ENCODE measurements at places on chromosomes 4 and X.

DNA sequence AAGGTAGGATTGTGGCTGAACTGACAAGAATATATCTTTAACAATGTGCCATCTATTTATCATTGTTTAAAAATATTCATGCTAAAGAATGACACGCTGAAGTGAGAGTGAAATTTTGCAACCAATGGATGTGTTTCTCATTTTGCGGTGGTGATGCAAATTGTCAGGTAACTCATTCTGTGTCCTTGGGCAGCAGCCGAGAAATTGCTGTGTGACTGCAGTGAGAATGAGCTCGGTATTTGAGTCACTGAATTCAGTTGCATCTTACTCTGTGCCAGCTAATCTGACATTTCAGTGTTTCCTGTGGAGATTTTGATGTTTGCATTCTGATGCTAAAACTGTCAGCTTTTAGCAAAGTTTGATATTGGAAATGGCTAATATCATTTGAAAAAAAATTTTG lies 28.1 kb downstream of the MCUB start:
- no peak for DNase-seq

GRCh38 chr4:148831945-148832344 lies 389.7 kb upstream of the NR3C2 start:
- no peak for DNase-seq

DNA sequence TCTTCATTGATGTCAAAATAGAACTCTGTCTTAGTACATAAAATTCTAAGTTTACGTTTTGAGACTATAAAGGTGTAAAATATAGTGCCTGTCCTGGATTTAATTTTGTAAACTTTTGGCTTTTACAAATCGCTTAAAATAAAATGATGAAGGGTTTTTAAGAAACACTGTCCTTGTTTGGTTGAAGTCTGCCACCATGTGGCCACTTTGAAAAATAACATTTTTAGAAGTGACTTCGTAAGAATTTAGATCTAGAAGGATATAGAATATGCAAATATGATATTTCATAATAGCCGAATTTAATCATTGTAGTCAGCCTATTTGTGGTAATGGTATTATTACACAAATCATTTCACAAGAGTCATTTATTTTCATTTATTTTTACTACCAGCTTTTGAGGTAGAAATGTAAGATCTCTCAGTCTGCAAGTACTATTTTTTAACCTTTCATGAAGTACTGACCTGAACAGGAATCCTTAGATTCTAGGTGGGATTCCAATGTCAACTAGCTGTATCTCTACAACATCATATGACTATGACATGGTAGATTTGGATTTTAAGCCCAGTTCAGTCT lies 31.0 kb upstream of the FAT4 start:
- DNase-seq, result peak; percentile 5

DNA sequence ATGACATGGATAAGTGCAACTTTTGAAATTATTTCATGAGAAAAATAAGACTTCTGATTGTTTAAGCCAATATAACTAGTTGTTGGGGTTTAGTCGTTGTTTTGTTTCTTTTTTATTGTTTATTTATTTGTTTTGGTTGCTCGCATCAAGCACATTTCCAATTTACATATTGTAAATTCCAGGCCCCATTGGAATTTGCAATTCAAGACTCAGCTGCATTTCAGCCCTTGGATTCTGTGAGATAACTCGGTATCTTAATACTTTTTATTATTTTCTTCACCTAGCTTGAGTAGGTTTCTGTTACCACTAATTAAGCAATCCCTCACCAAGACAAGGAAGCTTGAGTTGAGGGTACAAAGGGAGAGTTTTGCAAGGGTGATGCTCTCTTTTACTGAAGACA lies 318.3 kb upstream of the GATB start:
- DNase-seq, result no peak

GRCh38 chr4:24511371-24512063 lies 72.8 kb downstream of the DHX15 start:
- no peak for DNase-seq

DNA sequence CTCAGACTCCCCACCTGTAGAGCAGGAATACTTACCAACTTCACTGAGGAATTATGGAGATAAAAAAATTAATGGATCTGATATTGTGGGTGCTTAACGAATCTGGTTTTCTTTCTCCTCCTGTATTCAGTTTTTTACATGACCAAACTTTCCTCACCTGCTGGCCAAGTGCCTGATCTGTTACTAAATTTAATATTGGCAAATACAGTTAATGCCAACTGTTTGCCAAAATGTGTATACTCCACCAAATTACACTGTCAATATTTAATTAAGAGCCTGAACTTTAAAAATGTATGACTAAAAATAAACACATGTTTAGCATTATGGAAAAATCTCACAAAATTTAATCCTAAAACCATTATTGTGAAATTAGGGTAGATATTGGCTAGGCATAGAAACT lies 3.3 kb downstream of the PGRMC2 start:
- DNase-seq, result no peak

- DNase-seq, result no peak
These were observed 11.4 kb upstream of the S100G start for GRCh38 chrX:16638533-16638932.

Measured in natural killer cell (primary cell).